Esophagus muscularis mucosa (tissue), 4 donors: ENCODE measurements at places on chromosomes 7 and 10. TPM values are rescaled to one million over a fixed set of nuclear protein-coding genes. Genes with fewer than 3 reads are reported as not detected.

Gene SUGCT
- 7.8 TPM for total RNA-seq

Gene ERVW-1
- not detected for total RNA-seq

Gene NPTX2
- total RNA-seq: 52.5 TPM

Gene TRIP6
- 60.2 TPM for total RNA-seq

Gene PGAM2
- total RNA-seq: 0.52 TPM
